ENCODE measurements at places on chromosomes 11 and 22.

DNA sequence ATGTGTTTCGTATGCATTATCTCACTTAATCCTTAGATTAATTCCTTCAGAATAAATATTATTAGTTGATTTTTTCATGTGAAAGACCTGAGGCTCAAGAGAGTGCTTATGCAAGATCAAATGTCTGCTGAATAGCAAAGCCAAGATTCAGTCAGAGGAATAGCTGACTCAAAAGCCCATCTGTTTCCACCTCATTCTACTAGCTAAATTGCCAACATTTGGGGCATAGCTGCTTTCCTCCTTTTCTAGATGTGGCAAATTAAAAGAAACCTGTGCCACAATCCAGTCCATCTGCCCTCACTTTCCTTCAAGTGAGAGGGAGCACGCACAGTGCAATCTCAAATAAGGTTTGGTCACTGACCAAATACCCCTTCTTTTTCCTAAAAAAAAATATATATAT, 121.1 kb downstream of the PAX6 start:
- DNase-seq: no peak

GRCh38 chr11:16925561-16926065, 88.6 kb downstream of the PLEKHA7 start:
- DNase-seq: no peak

DNA sequence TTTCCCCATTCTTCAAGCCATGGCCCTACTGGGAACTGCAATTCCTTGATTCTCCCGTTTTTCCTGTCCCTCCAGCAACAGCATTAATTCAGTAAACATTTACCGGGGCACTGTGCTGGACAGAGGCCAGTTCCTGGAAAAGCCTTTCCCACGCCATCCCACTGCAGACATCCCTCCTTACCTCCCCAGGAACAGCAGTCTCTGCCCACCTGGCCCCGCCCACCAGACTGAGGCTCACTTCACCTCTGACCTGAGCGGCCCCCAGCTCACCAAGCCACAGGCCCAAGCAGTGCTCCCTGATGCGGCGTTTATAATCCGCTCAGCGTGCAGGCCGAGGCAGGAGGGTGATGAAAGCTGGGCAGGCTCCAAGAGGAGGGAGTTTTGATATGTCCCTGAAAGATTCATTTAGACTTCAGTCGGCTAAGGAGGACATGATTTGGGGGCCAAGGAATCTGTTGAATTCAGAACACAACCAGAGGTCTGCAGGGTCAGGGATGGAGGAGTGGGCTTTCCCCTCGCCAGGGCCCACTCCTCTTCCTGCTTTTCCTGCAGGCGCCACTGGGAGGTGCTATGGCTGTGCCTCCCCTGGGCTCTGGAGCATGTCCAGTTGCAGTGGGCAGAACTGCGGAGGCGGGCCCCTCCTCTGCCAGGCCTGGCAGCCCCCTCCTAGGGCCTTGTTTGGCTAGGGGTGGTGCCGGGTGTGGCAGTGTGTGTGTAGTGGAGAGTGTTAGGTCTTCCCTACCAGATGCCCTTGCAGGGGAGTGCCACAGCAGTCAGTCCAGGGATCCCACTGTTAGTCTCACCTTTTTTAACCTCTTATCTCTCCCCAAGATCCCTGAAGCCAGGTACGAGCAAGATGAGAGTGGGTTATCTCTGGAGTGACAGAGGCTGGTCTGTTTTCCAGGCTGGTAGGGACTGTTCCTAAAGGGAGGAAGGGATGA, 1.4 kb upstream of the TAGLN start:
- DNase-seq: no peak

- DNase-seq: no peak
Observed at GRCh38 chr11:112619106-112619505, 342.1 kb upstream of the NCAM1 start.

- no peak for DNase-seq
Observed at GRCh38 chr22:30985561-30986208, 16.6 kb downstream of the TUG1 start.

All from HCEC 1CT (cell line).